ENCODE measurements at places on chromosomes 3 and 15. TPM values are rescaled to one million over a fixed set of nuclear protein-coding genes. Genes with fewer than 3 reads are reported as not detected.
A peak's percentile ranks its signal among the peaks of the same experiment; 100 is the strongest.

DNA sequence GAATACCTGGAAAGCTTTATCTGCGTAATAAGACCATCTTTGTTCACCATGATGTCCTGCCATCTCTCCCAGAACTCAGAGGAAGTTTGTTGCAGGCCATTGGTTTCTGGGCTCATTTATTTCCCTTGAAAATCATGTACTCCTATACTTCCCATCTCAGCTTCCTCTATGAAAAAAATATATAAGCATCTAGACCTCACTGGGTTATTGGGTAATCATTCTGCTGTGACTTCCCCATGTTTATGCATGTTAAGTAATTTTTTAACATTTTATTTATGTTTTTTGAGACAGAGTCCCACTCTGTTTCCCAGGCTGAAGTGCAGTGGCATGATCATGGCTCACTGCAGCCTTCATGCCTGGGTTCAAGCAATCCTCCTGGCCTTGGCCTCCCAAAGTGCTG is 184.5 kb downstream of the ZPLD1 start:
- H3K27me3 ChIP-seq, result no peaks in the 10 kb centered on the region
- H3K27ac ChIP-seq, result no peak overlapping the region
- no peak overlapping the region for H3K4me3 ChIP-seq
- no peaks in the 10 kb centered on the region for H3K4me1 ChIP-seq
- no peak for DNase-seq

DNA sequence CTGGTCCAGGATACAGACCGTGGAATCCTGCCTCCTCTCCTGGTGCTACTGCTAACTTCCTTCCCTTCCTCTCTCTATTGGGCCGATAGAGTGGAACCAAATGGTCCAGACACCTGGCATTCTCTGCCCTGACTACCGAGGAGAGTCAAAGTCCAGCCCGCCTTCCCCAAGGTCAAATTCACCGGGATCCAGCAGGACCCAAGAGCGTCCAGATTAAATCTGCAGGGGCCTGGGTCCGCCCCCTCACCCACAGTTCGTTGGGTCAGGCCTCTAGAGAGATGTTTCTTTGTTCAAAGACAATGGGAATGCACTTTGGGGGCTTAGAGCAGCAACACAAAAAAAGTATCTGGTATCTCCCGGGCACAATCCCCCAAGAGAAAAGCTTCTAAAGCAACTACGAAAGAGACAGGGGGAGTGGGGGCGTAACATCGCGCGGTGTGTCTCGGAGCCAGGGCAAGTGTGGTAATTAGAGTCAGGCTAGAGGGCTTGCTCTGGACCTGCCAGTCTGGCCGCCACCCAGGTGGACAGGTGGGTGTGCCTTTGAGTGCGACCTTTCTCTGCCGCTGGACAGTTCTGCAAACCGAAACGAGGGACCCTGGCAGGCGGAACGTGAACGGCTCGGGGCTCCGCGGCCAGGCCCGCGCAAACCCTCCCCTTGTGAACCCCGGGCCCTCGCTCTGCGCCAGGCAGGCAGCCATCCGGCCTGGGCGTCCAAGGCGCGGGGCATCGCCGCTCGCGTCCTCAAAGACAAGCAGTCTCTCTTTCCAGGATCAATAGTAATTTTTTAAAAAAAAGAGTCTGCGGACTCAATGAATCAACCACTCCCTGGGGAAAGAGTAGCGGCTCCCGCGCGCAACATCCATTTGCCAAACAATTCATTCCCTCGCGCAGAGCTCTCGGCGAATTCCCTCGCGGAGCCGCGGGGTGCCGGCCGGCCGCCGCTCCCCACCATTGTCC is 806 bp downstream of the KLHL25 start:
- H3K27me3 ChIP-seq, result no peaks in the 10 kb centered on the region
- H3K36me3 ChIP-seq, result no peaks in the 10 kb centered on the region

DNA sequence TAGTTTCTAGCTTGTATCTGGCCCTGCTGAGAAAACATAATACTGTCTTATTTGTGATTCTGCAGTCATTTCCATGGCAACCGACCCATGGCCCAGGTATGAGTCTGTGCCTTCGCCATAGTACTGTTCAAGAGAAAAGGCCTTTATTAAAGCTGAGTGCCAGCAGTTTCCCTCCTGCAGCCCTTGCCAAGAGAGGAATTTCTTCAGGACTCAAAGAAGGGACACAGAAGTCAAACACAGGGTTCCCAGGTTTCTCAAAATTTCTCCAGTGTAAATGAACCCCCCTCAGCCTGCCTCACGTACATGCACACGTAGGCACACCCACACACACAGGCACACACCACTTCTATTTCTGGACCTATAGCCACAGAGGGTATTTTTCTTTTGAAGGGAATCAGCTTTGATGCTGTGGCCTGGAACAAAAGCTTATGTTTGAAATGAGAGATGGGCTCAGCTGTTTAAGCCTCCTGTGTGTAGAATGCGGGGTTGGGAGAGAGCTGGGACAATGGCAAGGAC is 269.2 kb downstream of the PDCD6IP start:
- no peak for DNase-seq
- peaks cover 4% of the 10 kb centered on the region for H3K27me3 ChIP-seq
- H3K36me3 ChIP-seq, result peaks cover 3% of the 10 kb centered on the region
- H3K4me1 ChIP-seq, result no peaks in the 10 kb centered on the region
- no peak overlapping the region for H3K27ac ChIP-seq
- H3K4me3 ChIP-seq, result no peak overlapping the region

DNA sequence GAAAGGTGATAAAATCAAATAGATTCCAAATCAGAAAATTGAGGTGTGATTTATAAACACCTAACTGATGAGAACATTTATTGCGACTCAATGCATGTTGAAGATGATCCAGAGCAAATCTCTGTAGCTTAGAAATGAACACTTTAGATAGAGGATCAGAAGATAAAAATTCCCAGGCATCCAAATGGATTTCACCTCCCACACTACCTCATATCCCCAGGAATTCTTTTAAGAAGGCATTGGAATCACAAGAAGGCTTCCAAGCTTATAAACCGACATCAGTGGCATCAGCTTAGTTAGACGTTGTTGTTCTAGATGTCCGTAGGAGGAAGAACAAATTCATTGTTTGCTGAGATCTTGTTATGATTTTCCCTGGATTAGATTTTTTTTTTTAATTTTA is 154.4 kb downstream of the EBLN2 start:
- no peaks in the 10 kb centered on the region for H3K27me3 ChIP-seq
- H3K27ac ChIP-seq, result peak overlapping the region; percentile 14
- H3K36me3 ChIP-seq, result no peaks in the 10 kb centered on the region
- no peak for DNase-seq

- no peaks in the 10 kb centered on the region for H3K27me3 ChIP-seq
- H3K4me1 ChIP-seq, result peaks cover 53% of the 10 kb centered on the region
- peaks cover 1% of the 10 kb centered on the region for H3K36me3 ChIP-seq
- no peak for DNase-seq
These were observed 113.5 kb downstream of the TNIK start for GRCh38 chr3:171346582-171347300.

DNA sequence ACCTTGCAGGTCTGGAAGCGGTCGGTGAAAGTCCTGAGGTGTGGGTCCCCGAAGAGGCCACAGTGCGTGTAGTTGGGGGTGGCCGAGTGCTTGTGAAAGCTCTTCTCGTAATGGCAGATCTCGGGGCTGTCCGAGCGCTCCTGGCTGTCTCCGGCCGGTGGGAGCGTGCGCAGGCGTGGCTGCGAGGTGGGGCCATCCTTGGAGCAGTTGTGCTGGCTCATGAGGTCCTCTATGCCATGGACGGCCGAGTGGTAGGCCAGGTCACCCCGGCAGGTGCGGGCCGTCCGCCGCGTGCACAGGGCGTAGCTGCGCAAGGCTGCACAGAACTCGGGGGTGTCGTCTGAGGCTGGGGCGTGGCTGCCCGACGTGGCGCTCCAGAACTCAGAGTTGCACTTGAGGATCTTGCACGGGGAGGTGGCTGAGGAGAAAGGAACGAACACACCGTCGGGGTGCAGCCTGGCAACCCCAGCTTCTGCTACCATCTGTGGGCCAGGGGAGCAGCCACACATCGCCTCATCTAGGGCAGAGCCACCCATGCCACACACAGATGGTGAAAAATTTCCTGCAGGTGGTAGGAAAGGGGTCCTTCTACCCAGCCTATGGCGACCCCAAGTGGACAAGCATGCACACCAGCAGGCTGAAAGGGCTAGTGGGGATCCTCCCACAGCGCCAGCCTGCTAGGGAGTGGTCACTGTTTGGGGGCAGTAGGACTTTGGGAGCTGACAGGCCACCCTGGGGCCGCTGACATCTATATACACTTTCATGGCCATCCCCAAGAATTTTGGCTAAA is 36.7 kb downstream of the RGMA start:
- H3K4me3 ChIP-seq, result no peak overlapping the region
- no peaks in the 10 kb centered on the region for H3K4me1 ChIP-seq

DNA sequence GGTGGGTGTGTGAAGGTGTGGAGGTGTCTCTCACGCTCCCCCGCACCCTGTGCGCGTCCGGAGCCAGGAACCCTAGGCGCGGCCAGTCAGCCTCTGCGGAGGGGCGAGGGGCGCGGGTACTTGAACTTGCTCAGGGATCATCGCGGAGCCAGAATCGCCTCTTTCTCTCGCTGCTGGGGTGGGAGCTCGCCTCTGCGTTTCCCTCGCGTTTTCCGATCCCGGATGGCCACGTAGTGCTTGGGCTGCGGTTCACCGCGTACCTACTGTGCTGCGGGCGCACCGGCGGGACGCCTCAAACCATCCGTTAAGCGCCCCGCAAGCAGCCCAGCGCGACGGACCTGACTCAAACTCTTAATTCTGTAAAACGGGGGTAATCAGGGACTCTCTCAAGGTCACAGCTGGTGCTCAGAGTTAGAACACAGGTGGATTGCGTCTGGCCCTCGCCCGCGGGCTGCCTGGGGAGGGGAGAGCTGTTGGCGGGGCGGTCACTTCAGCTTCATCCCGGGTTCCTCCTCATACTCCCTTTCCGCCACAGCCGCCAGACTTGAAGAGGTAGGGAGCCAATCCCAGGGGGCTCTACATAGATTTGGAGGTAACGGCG is 686 bp downstream of the MYRIP start:
- peaks cover 53% of the 10 kb centered on the region for H3K27me3 ChIP-seq
- H3K4me1 ChIP-seq, result peaks cover 20% of the 10 kb centered on the region
- no peak overlapping the region for H3K27ac ChIP-seq
- peak overlapping the region; percentile 72 for H3K4me3 ChIP-seq

GRCh38 chr3:169420429-169420828 is 243.1 kb downstream of the MECOM start:
- H3K4me1 ChIP-seq, result no peaks in the 10 kb centered on the region
- H3K36me3 ChIP-seq, result peaks cover 4% of the 10 kb centered on the region
- H3K27me3 ChIP-seq, result no peaks in the 10 kb centered on the region
- no peak overlapping the region for H3K4me3 ChIP-seq
- no peak overlapping the region for H3K27ac ChIP-seq
- no peak for DNase-seq

The ROBO1 gene
- total RNA-seq, result 43.7 TPM

The CNTN3 gene
- total RNA-seq, result 2.1 TPM

The SEMA7A gene
- 1.1 TPM for total RNA-seq
